ENCODE measurements at places on chromosomes 16 and 17. TPM values are rescaled to one million over a fixed set of nuclear protein-coding genes. Genes with fewer than 3 reads are reported as not detected.

C16orf87 gene
- 8.3 TPM for polyA plus RNA-seq

BIRC5 gene
- 0.28 TPM for polyA plus RNA-seq

NTN3 gene
- polyA plus RNA-seq = not detected

HEATR9 gene
- polyA plus RNA-seq = not detected

HS3ST3A1 gene
- 1.0 TPM for polyA plus RNA-seq

NOG gene
- 0.15 TPM for polyA plus RNA-seq

DNA sequence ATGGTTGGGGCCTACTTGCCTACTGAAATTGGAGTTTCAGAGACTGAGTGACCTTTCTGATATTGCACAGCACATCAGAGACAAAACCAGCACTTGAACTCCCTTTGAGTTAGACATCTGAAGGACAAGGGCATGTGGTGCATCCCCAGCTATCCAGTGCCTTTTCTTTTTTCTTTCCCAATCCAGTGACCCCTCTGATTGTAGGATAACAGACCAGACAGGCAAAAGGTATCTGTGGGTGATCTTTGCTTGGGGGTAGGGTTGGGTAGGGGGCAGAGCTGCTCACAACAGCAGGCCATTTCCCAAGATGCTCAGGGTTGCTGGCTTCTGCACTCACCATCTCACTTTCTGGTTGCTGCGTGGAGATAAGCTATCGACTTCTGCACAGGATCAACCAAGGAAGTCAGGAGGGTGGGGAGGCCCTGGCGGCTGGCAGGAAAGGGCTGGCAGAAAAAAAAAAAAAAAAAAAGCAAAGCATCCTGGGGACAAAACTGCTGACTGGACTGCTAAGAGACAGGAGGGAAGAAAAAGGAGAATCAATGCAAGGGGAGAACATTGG, 42.2 kb downstream of the HOXB1 start:
- H3K27me3 ChIP-seq = peaks cover 65% of the 10 kb centered on the region
- peaks cover 8% of the 10 kb centered on the region for H3K4me1 ChIP-seq
- H3K36me3 ChIP-seq = no peaks in the 10 kb centered on the region
- DNase-seq = no peak
- no peak overlapping the region for H3K27ac ChIP-seq
- no peak overlapping the region for H3K4me3 ChIP-seq

GRCh38 chr17:13076905-13077304, 59.1 kb upstream of the ELAC2 start:
- DNase-seq = no peak
- H3K4me1 ChIP-seq = no peaks in the 10 kb centered on the region
- H3K4me3 ChIP-seq = no peak overlapping the region
- H3K27me3 ChIP-seq = no peaks in the 10 kb centered on the region
- H3K27ac ChIP-seq = no peak overlapping the region

GRCh38 chr16:25035494-25036405, 20.6 kb upstream of the ARHGAP17 start:
- H3K36me3 ChIP-seq = no peaks in the 10 kb centered on the region
- H3K27me3 ChIP-seq = no peaks in the 10 kb centered on the region
- no peak overlapping the region for H3K27ac ChIP-seq
- peaks cover 11% of the 10 kb centered on the region for H3K4me1 ChIP-seq
- DNase-seq = no peak

- H3K4me3 ChIP-seq = no peak overlapping the region
- peaks cover 44% of the 10 kb centered on the region for H3K27me3 ChIP-seq
- no peak overlapping the region for H3K27ac ChIP-seq
- no peaks in the 10 kb centered on the region for H3K36me3 ChIP-seq
Observed at GRCh38 chr17:73639932-73640331, 4.3 kb downstream of the SDK2 start.

GRCh38 chr16:11562411-11562810, 24.3 kb downstream of the LITAF start:
- no peaks in the 10 kb centered on the region for H3K4me1 ChIP-seq
- H3K27ac ChIP-seq = peak overlapping the region; percentile 79
- no peak overlapping the region for H3K4me3 ChIP-seq
- DNase-seq = no peak

GRCh38 chr17:73900516-73900915, 256.3 kb upstream of the SDK2 start:
- peaks cover 12% of the 10 kb centered on the region for H3K4me1 ChIP-seq
- H3K4me3 ChIP-seq = no peak overlapping the region
- no peak overlapping the region for H3K27ac ChIP-seq
- no peaks in the 10 kb centered on the region for H3K36me3 ChIP-seq
- no peak for DNase-seq

DNA sequence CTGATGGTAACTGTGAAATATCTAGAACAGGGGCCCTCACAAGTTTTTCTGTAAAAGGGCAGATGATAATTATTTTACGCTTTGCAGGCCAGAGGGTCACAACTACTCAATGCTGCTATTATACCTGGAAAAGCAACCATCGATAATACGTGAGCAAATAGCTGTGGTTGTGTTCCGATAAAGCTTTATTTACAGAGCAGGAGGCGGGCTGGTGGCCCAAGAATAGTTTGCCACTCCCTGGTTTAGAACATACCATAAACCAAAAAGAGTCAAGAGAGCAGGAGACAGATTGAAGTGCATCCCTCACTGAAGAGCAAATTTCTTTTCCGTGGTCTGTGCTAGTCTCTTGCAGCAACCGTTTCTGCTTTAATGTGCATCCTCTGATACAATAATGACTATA, 77.9 kb upstream of the DYNLRB2 start:
- H3K4me1 ChIP-seq = no peaks in the 10 kb centered on the region
- no peaks in the 10 kb centered on the region for H3K36me3 ChIP-seq
- no peak for DNase-seq
- no peak overlapping the region for H3K4me3 ChIP-seq

- no peak overlapping the region for H3K4me3 ChIP-seq
- no peaks in the 10 kb centered on the region for H3K4me1 ChIP-seq
- H3K27me3 ChIP-seq = no peaks in the 10 kb centered on the region
- H3K27ac ChIP-seq = no peak overlapping the region
- no peak for DNase-seq
- H3K36me3 ChIP-seq = no peaks in the 10 kb centered on the region
Observed at GRCh38 chr16:54363766-54364165, 77.2 kb upstream of the IRX3 start.

GRCh38 chr16:74770831-74771526, 3.6 kb downstream of the FA2H start:
- H3K27me3 ChIP-seq = peaks cover 42% of the 10 kb centered on the region
- no peak for DNase-seq
- H3K27ac ChIP-seq = no peak overlapping the region
- no peaks in the 10 kb centered on the region for H3K36me3 ChIP-seq
- peaks cover 13% of the 10 kb centered on the region for H3K4me1 ChIP-seq
- H3K4me3 ChIP-seq = no peak overlapping the region

GRCh38 chr16:15857724-15858560, 1.1 kb upstream of the MYH11 start:
- H3K4me1 ChIP-seq = peaks cover 19% of the 10 kb centered on the region
- H3K36me3 ChIP-seq = no peaks in the 10 kb centered on the region
- peak overlapping the region; percentile 79 for H3K27ac ChIP-seq
- DNase-seq = peak; percentile 27
- peak overlapping the region; percentile 38 for H3K4me3 ChIP-seq

GRCh38 chr16:463071-463470, 37.6 kb downstream of the RAB11FIP3 start:
- peaks cover 37% of the 10 kb centered on the region for H3K36me3 ChIP-seq
- peaks cover 2% of the 10 kb centered on the region for H3K4me1 ChIP-seq
- H3K4me3 ChIP-seq = no peak overlapping the region
- no peak overlapping the region for H3K27ac ChIP-seq
- DNase-seq = no peak
- H3K27me3 ChIP-seq = no peaks in the 10 kb centered on the region

Measured in heart right ventricle (tissue), 16 donors.